Lung (tissue), 17 donors: ENCODE measurements at places on chromosomes 7 and 10. TPM values are rescaled to one million over a fixed set of nuclear protein-coding genes. Genes with fewer than 3 reads are reported as not detected.

GRCh38 chr7:18610331-18610948 lies 114.9 kb downstream of the HDAC9 start:
- no peak overlapping the region for H3K27ac ChIP-seq
- H3K36me3 ChIP-seq, result no peaks in the 10 kb centered on the region
- H3K4me1 ChIP-seq, result no peaks in the 10 kb centered on the region
- H3K4me3 ChIP-seq, result no peak overlapping the region

DNA sequence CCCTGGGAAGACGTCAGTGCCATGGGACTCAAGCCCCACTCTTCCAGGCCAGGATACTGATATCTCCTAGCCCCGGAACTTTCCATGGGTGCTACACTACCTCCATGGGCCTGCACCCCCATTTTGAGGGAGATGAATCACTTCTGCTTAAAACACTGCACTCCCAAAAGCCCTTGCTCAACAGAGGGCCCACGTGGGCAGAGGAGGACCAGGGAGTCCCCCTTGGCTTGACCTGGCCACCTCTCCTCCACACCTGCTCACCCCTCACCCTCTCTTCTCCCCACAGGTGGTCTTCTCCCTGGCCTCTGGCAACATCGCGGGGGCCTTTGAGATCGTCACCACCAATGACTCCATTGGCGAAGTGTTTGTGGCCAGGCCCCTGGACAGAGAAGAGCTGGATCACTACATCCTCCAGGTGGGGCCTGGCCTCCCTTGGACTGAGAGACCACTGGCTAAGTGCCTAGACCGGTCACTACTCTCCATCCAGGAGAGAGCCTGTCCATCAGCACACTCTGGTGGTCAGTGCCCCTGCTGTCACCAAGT lies 19.9 kb upstream of the C10orf105 start:
- no peaks in the 10 kb centered on the region for H3K27me3 ChIP-seq
- DNase-seq, result no peak
- no peak overlapping the region for H3K4me3 ChIP-seq
- no peak overlapping the region for H3K27ac ChIP-seq
- H3K4me1 ChIP-seq, result peaks cover 19% of the 10 kb centered on the region
- no peaks in the 10 kb centered on the region for H3K36me3 ChIP-seq

- peaks cover 42% of the 10 kb centered on the region for H3K4me1 ChIP-seq
- no peak overlapping the region for H3K4me3 ChIP-seq
- no peak for DNase-seq
These were observed 172.5 kb downstream of the EGFR start for GRCh38 chr7:55191161-55191925.

- no peak for DNase-seq
- H3K36me3 ChIP-seq, result no peaks in the 10 kb centered on the region
- H3K4me3 ChIP-seq, result no peak overlapping the region
- H3K27me3 ChIP-seq, result no peaks in the 10 kb centered on the region
These were observed 37.9 kb upstream of the ABCB5 start for GRCh38 chr7:20577441-20578071.

HGF gene
- 25.5 TPM for total RNA-seq

DNA sequence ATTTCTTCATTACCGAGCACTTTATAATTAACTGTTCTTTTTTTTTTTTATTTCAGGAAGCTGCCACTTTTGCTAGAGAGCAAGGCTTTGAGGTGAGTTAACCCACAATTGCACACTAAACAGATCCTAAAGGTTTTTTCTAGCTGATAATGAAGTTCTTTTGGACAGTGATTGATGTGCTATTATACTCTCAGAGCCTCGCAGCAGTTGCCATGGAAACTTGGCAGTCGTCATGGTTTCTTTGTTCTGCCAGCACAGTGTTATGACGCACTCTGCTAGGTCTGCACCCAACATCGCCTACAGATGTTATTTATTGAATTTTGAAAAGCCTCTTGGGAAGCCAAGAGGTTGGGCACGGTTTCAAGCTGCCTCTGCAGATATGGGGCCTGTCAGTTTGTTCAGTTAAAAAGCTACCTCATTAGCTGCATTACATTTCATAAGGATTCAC lies 237.2 kb upstream of the KAT6B start:
- H3K27me3 ChIP-seq, result no peaks in the 10 kb centered on the region
- no peaks in the 10 kb centered on the region for H3K36me3 ChIP-seq
- H3K4me3 ChIP-seq, result no peak overlapping the region
- DNase-seq, result peak; percentile 95

DNA sequence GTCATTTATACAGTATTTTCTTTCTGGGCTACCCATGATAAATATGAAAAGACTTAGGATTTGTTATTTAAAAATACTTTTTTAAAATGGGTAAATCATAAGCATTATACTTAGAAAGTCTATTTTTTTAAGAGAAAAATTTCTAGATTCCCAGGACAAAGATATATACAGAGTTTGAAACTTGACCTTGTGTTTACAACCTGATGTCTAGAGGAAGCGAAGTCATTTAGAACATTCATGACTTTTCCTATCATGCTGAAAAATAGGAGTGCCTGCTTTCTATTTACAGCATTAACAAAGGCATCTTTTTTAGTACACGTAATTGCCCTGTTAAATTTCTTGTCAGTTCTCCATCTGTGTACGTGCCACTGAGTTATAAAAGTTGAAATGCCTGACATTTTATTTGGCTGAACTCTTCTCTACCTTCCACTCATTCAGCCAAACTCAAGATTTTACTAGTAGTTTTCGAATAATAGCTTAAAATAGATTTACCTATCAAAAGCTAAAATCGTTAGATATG lies 23.0 kb downstream of the GNAT3 start:
- no peak for DNase-seq
- no peaks in the 10 kb centered on the region for H3K36me3 ChIP-seq
- no peak overlapping the region for H3K27ac ChIP-seq
- H3K27me3 ChIP-seq, result no peaks in the 10 kb centered on the region
- no peaks in the 10 kb centered on the region for H3K4me1 ChIP-seq

DNA sequence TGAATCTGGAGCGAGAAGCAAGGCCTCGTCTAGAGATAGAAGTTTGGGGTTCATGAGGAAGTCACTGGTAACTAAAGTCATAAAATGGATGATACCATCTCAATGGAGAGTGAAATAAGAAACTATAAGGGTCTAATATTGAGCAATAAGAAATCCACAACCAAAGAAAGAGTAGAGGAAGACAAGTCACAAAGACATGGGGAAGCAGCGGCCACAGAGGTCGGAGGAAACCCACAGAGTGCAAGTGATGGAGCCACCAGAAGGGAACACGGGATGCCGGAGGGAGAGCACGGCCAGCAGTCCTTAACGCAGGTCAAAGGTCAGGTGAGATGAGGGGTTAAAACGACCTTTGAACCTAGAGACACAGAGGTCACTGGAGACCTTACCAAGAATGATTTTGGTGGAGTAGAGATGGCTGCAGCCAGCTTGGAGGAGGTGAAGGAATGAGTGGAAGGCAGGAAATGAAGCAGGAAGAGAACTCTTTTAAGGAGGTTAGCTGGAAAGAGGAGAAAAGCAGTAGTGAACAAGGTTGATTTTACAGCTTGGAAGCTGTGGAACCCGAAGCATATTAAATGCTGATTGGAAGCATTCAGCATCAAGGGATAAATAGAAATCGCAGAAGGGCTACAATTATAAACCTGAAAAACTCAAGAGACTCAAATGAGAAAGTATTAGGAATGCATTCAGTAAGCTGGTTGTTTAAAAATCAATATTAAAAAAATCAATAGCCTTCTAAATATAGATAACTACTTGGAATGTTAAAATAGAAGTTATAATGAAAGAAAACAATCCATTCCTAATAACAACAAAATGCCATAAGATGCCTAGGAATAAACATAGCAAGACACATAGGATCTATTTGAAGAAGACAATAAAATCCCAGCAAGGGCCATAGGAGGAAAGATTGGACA lies 93.7 kb downstream of the SVOPL start:
- H3K27ac ChIP-seq, result no peak overlapping the region
- H3K4me1 ChIP-seq, result no peaks in the 10 kb centered on the region
- H3K4me3 ChIP-seq, result no peak overlapping the region
- no peaks in the 10 kb centered on the region for H3K27me3 ChIP-seq
- DNase-seq, result no peak

DNA sequence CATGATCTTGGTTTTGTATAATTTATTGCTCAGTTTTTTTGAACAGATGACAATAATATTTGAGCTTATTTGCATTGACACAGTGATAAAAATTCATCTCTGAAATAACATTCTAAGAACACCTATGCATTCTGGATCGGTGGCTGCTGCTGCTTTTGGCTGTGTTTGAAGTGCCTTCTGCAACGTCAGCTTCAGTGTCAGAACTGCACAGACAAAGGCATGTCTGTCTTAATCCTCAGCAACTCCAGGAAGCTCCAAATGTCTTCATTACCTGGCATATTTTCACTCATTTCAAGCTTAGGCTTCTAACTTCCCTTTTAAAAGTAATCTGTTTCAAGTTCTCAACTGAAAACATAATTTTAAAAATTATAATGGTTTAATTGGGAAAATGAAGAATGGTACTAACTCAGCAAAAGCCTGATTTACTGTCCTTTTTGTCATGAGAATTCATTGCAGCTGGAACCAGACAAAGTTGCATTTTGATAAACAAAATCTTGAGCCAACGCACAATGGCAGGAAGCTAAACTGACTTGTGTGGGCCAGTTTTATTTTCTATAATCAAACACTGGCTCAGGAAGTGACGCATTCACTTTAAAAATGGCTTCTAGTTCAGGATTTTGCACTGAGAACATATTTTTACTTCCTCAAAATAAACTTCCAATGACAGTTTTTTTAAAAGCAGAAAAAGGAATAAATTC lies 38.7 kb downstream of the NPS start:
- H3K27me3 ChIP-seq, result no peaks in the 10 kb centered on the region
- DNase-seq, result peak; percentile 53
- H3K27ac ChIP-seq, result no peak overlapping the region
- no peaks in the 10 kb centered on the region for H3K4me1 ChIP-seq
- H3K36me3 ChIP-seq, result no peaks in the 10 kb centered on the region

VOPP1 gene
- total RNA-seq, result 64.0 TPM

- H3K4me3 ChIP-seq, result no peak overlapping the region
- H3K27ac ChIP-seq, result no peak overlapping the region
- no peaks in the 10 kb centered on the region for H3K36me3 ChIP-seq
These were observed 353.7 kb upstream of the CHRM2 start for GRCh38 chr7:136514776-136515175.

DNA sequence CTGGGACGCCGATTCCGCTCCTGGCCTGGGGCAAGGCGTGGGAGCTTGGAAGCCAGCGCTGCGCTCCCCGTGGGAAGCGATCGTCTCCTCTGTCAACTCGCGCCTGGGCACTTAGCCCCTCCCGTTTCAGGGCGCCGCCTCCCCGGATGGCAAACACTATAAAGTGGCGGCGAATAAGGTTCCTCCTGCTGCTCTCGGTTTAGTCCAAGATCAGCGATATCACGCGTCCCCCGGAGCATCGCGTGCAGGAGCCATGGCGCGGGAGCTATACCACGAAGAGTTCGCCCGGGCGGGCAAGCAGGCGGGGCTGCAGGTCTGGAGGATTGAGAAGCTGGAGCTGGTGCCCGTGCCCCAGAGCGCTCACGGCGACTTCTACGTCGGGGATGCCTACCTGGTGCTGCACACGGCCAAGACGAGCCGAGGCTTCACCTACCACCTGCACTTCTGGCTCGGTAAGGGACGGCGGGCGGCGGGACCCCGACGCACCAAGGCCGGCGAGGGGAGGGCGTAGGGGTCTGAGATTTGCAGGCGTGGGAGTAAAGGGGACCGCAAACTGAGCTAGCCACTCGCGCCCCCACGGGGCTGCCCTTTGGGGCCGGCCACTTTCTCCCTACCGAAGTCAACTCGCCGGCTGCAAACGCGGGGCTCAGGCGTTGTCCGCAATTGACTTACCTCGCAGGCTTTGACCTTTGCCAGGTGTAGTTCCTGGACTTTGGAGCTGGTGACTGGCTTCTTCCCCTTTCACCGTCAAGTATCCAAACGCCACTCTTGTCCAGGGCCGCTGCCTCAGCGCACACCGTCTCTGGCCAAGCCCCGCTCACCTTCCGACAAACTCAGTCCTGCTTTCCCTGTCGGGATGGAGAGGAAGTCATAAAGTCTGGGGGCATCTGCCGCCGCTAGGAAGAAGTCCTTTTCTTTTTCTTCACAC lies at the start of gene SCIN:
SCIN (plus strand) TSS at position 187 of the 928 bp plus-strand sequence; CDS start at position 254, 67 bp downstream.
- peak within 1 kb of the TSS; percentile 28 for H3K4me3 ChIP-seq
- H3K27ac ChIP-seq, result no peak within 1 kb of the TSS
- DNase-seq, result peak; percentile 27

GRCh38 chr7:154649434-154649833 lies 353.5 kb downstream of the PAXIP1 start:
- DNase-seq, result no peak
- no peaks in the 10 kb centered on the region for H3K27me3 ChIP-seq
- no peaks in the 10 kb centered on the region for H3K4me1 ChIP-seq
- no peak overlapping the region for H3K4me3 ChIP-seq
- no peaks in the 10 kb centered on the region for H3K36me3 ChIP-seq
- no peak overlapping the region for H3K27ac ChIP-seq

DNA sequence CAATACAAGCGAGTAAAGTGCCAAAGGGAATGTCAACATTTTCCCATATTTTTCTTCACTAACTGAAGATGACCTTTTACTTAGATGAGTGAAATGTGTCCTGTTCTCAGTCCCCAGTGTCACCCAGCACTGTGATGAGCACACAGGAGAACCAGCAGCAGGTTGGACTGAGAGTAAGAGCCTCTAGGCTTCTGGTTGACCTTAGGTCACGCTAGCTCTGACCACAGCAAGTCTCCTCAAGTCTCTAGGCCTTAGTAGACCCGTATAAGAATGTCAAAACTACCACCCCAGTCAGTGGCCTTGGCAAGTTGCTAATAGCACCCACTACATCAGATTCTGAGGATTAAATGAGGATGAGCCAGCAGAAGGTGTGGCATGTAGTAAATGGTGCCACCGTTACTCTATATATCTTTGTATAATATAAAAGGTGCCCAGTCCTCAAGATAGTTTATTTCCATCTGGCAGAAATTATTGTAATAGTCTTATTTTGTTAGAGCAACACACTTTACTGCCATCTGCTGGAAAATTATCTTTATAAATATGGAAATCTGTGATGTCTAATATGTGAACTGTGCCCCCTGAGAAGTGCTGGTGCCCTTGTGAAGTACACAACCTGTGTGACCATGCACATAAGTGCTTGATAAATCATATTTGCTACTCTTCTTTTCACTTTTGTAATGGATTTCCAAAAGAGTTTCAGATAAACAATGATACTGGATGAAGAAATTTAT lies 75.7 kb downstream of the SPAG6 start:
- H3K4me3 ChIP-seq, result no peak overlapping the region
- DNase-seq, result no peak
- H3K4me1 ChIP-seq, result no peaks in the 10 kb centered on the region
- H3K27me3 ChIP-seq, result no peaks in the 10 kb centered on the region

- H3K4me1 ChIP-seq, result no peaks in the 10 kb centered on the region
- H3K27me3 ChIP-seq, result no peaks in the 10 kb centered on the region
- no peak for DNase-seq
- no peak overlapping the region for H3K4me3 ChIP-seq
- no peaks in the 10 kb centered on the region for H3K36me3 ChIP-seq
These were observed 499.6 kb upstream of the LRRN3 start for GRCh38 chr7:110591341-110591740.

GRCh38 chr7:69232445-69233376 lies 365.6 kb upstream of the AUTS2 start:
- peaks cover 5% of the 10 kb centered on the region for H3K4me1 ChIP-seq
- no peaks in the 10 kb centered on the region for H3K36me3 ChIP-seq
- DNase-seq, result peak; percentile 23
- peaks cover 26% of the 10 kb centered on the region for H3K27me3 ChIP-seq

- H3K4me3 ChIP-seq, result no peak overlapping the region
- no peak overlapping the region for H3K27ac ChIP-seq
- no peaks in the 10 kb centered on the region for H3K4me1 ChIP-seq
- peak; percentile 86 for DNase-seq
- no peaks in the 10 kb centered on the region for H3K36me3 ChIP-seq
- no peaks in the 10 kb centered on the region for H3K27me3 ChIP-seq
These were observed 107.2 kb downstream of the SPDYE5 start for GRCh38 chr7:75599244-75599781.
